ENCODE measurements at places on chromosomes 5 and 9.

GRCh38 chr9:4669890-4670289 lies 3.6 kb upstream of the SPATA6L start:
- no peak for DNase-seq

GRCh38 chr5:59893429-59894227 lies at the start of gene PDE4D:
Gene PDE4D, minus strand, starts transcription at chr5:59893726.
- DNase-seq: no peak

GRCh38 chr9:91162784-91163443 lies 198.8 kb downstream of the AUH start:
- no peak for DNase-seq

DNA sequence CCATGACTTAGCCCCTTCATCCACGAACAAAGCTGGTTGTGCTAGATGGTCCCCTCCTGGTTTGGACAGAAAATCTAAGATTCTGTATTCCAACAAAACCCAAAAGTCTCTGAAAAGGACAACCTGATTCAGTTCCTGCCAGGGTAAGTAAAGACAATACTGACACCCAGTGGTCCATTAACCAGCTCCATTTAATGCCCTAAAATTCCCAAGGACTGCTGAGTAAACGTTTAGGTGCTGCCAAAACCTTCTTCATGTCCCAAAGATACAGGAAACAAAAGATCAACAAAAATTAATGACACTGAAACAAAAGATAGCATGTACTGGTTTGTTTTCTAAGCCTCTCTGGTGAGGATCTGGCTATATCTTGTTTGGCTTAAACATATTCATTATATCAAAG lies 25.3 kb upstream of the PPP1R2B start:
- no peak for DNase-seq

GRCh38 chr9:32877103-32877502 lies 93.8 kb downstream of the TMEM215 start:
- no peak for DNase-seq

DNA sequence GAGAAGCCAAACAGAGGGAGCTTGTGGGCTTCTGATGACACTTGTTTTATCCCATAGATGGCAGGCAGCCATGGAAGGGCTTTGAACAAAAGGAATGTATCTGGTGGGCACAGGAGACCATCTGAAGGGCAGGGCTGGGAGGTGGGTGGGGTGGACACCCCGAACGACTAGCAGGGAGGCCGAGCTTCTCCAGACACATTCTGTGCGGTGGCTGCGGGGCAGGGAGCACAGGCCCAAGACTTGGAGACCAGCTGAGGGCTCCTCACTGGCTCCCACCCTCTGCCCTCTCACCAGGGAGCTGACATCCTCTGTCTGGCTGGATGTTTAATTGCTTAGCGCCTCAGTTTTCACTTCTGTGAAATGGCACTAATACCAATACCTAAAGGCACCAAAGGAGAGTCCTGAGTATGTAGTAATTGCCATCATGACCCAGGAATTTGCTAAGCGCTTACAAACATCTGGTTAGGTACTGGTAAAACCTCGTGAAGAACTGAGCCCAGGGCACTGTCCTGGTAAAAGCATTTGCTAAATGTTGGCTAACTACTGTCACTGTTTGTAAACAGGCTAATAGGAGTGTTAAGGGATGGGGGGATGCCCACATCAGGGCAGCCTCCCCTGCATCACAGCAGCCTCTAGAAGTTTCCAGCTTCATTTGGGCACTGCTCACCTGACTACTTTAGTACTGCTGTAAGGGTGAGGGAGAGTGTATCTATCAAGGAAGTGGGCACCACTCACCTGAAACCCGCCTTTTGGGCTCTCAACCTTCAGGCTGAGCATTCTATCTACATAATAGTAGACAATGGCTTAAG lies 2.1 kb upstream of the PHF2 start:
- no peak for DNase-seq

DNA sequence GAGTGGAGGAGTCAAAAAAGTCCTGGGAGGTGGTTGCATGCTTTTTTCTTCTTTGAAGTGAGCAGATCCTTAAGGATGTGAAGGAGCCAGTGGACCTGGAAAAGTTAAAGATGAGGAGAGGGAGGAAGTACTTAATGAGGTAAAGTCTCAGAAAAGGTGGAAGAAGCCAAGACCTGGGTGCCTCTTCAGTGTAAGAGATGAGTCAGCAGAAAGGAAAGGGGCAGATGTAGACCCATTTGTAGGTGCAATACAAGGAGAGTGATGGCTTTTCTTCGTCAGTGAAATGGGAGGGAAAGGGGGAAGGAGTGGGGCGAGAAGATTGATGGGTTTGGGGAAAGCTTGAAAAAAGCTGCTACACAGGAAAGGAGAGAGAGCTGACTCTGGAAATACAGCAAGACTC lies 82.9 kb downstream of the ANGPTL2 start:
- no peak for DNase-seq

DNA sequence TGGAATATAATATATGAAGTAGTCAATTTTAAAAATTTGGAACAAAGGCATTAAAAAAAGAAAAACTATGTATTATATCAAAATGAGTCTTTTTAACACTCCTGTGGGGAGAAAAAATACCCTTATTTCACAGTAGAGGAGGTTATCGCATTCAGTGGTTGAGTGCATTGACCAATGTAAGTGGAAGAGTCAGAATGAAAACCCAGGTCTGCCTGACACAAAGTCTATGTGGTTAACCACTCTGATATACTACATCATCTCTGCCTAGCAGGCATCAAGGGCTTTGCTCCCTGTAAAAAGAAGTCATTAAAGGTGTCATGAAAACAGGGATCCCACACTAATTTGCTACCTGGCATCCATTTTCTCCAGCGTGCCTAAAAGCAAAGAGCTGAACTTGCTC lies 417.2 kb upstream of the C9orf72 start:
- no peak for DNase-seq

GRCh38 chr9:108400297-108400696 lies 455.5 kb downstream of the ACTL7B start:
- no peak for DNase-seq

DNA sequence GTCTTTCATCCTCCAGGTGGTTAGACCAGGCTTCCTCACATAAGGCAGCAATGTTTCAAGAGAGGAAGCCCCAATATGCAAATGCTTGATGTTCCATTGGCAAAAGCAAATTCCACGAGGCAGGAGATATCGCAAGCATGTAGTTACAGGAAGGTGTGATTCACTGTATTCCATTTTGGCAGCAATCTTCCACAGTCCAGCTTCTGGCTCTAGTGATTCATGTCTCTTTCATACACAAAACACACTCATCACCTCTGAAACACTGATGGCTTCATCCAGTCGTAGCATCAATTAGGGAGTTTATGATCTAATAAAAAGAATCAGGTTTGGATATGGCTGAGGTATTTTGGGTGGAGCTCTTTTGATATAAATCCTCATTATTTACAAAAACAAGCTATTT lies 552.2 kb upstream of the RIOK2 start:
- DNase-seq: no peak

DNA sequence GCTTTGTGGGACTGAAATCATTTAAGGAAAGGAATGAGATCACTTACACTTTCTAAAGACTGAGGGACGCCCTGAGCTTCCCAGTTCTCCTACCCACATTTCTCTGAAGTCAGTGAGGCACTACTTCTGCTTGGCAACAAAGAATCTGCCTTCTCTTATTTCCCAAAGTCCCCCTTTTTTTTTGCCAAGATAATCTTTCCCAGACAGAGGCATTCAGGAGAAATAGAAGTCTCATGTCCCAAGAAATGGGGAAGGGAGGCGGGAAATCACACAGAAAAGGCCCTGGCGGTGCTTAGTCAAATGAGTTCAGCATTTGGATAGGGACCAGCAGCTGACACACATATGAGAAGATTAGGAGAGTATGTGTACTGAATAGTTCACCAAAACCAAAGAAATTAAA lies 159.7 kb downstream of the MUSK start:
- no peak for DNase-seq

DNA sequence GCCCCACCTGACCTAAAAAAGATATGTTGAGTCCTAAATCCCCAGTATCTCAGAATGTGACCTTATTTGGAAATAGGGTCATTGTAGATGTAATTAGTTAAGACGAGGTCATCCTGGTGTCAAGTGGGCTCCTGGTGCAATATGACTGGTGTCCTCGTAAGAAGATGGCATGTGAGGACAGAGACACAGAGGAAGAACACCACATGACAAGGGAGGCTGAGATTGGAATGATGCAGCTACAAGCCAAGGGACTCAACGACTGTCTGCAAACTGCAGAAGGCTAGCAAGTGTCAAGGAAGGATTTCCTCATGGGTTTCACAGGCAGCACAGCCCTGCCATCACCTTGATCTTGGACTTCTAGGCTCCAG lies 100.4 kb upstream of the DAP start:
- no peak for DNase-seq
